H7 (cell line): ENCODE measurements at places on chromosomes 4 and X. TPM values are rescaled to one million over a fixed set of nuclear protein-coding genes. Genes with fewer than 3 reads are reported as not detected.

GRCh38 chrX:41085878-41086626, 807 bp downstream of the USP9X start:
- peak; percentile 72 for DNase-seq

Gene ABLIM2
- total RNA-seq, result 1.6 and 1.9 TPM in 2 replicates

- no peak for DNase-seq
Observed at GRCh38 chrX:129478516-129478915, 44.8 kb downstream of the SMARCA1 start.

Gene HPGDS
- total RNA-seq, result 0.21 TPM in 1 of 2 replicates, not detected in the other

Gene FAT1
- 83.9 and 108 TPM in 2 replicates for total RNA-seq

GRCh38 chrX:10175319-10175871, 18.6 kb downstream of the CLCN4 start:
- no peak for DNase-seq

Gene IL3RA
- 0.07 TPM in 1 of 2 replicates, not detected in the other for total RNA-seq

- peak; percentile 18 for DNase-seq
Observed at GRCh38 chrX:118189628-118190027, 73.0 kb upstream of the KLHL13 start.

Gene HSD17B13
- 0.11 and 0.14 TPM in 2 replicates for total RNA-seq

DNA sequence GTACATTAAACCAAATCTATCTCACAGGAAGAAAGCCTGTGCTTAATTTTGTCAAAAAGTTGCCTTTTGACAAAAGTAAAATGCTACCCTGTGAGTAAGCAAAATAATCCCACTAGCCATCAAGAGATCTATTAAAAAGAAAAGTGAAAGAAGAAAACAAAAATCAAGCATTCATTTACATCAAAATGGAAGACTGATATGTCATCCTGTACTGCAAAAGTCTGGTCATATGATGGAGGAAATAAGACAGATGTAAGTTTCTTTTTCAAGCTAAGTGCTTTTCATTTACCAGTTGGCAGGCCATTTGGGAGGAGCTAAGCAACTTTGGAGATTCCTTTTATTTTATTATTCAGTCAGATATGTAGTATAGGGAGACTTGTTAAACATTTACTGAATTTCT, 387.4 kb downstream of the SPOCK3 start:
- DNase-seq, result no peak

Gene SHROOM2
- 22.9 and 24.1 TPM in 2 replicates for total RNA-seq

DNA sequence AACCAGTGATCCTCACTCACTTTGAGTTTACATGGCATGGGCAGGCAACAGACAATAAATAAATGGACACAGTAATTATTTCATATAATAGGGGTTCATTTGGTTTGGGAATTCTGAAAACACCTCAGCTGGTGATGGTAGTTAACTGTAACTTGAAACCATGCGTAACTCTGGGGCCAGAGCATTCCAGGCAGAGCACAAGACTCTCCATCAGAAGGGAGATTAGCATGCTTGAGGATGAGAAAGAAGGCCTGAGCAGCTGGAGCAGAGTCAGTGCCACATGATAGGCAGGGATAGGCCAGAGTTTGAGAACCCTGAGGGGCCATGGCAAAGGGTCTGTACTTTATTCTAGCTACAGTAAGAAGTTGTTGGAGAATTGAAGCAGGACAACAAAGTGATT, 56.3 kb upstream of the CXCL8 start:
- no peak for DNase-seq

Gene PCSK1N
- total RNA-seq, result 0.59 and 1.6 TPM in 2 replicates

DNA sequence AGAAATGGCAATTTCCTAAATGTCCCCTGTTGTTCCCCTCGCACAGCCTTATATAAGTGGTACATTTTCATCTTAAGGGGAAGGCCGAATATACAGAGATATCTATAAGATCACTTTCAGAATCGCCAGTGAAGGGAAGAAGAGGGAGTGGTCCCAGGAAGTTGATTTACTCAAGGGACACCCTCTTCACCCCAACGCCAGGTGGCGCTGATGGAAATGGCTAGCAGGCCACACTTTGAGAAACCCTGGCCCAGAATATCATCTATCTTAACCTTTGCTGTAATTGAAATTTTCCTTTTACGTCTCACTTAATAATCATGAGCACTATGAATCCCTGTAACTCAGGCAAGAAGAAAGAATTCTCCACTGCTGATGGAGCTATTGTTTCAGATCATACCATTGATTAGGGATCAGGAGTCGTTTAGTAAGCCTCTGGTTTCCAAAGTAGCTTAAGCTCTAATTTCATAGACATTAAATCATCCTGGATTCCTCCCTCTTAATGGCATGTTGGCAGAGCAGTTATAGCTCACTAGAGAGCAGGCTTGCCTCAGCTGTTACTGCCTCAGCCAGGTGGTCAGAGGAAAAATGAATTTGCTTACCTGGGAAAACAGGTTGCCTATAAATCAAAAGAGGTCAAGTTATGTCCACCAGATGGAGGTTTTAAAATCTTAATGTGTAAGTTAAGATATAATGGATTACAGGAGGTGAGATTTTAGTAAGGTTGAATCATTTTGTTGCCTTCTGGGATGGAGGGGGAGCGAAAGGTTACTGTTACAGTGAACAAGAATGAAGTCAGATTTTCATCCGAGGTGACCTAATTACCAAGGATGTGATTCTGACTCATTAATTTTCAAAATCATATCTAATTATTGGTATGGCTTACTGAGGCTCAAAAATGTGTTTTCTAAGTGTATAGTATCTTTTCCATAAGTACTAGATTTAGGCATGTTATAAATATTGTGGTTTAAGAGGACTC, 941.2 kb upstream of the TENM3 start:
- DNase-seq, result no peak

Gene RHOXF1
- total RNA-seq, result not detected in 2 replicates

GRCh38 chrX:107565015-107565414, 63.3 kb upstream of the PRPS1 start:
- no peak for DNase-seq

DNA sequence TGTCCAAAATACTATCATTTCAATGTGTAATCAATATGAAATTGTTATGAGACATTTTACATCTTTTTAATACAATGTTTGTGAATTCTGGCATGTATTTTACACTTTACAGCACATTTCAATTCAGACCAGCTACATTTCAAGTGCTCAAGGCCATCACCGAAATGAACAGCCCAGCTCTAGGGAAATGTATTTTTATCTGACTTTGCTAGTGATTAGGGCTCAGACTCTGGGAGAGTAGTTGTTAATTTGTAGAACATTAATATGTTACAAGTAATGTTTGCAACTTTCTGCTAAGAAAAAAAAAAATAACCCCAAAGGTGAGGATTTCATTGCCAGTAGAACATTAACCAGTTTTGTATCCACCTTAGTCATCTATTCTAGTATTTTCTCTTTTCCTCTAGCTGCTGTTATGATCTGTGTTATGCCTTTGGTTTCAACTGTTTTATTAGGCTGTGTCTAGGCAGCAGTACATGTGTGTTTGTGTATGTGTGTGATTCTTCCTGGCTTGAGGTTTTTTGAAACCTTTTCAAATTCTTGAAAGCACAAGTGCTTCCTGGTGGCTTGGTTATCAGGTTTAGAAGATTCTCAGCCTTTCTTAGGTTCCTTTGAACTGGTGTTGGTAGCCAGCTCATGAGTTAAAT, 125.9 kb downstream of the NSUN7 start:
- no peak for DNase-seq

- DNase-seq, result no peak
Observed at GRCh38 chr4:113405874-113406722, 355.4 kb downstream of the CAMK2D start.

DNA sequence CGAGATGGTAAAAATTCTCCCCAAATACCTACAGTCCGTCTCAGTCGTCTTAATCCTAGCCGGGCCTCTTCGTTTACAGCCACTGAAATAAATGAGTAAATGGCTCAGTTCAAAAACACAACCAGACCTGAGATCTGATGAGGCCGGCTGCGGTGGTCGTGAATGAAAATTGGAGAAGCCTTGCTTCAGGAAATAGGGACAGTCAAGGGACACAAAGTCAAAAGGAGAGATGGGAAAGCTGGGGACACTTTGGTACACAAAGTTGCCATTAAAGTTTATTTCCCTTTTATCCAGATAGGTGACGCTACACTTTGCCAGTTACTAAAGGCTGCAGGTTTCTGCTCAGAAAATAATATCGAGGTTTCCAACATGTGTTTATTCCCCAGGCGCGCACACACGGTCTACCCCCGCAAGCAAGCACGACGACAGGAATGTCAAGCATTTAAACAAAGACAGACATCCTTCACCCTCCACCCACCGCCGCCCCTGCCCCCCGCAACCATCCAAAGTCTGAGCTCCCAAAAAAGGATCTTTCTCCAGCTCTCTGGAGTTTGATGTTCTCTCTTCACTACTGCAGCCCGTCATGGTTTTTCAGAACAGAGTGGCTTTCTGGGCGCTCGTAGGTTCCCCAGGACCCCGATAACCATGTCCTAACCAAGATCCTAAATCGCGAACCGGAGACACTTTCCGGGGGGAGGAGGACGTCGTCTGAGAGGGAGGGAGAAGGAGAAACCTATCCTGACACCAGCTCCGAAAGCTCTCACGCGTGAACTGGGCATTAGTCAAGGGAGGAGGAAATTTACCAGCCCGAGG, 1.3 kb upstream of the PCDH7 start:
- DNase-seq, result peak; percentile 43

Gene MAGEA2B
- 3.1 TPM in 1 of 2 replicates, not detected in the other for total RNA-seq

DNA sequence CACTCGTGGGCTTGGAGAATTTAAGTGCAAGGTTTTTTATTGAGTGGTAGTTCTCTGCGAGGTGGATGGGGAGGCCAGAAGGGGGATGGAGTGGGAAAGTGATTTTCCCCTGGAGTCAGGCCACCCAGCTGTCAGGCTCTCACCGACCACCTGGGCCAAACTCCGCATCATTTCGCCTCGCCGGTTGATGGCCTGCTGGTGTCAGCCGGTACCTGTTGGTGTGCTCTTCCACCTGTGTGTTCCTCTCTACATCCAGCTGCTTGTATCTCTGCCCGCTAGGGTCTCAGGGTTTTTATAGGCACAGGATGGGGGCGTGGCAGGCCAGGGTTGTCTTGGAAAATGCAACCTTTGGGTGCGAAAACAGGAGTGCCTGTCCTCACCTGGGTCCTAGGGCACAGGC, 200.9 kb downstream of the DACH2 start:
- no peak for DNase-seq

GRCh38 chr4:144757969-144758368, 112.0 kb downstream of the HHIP start:
- DNase-seq, result no peak

DNA sequence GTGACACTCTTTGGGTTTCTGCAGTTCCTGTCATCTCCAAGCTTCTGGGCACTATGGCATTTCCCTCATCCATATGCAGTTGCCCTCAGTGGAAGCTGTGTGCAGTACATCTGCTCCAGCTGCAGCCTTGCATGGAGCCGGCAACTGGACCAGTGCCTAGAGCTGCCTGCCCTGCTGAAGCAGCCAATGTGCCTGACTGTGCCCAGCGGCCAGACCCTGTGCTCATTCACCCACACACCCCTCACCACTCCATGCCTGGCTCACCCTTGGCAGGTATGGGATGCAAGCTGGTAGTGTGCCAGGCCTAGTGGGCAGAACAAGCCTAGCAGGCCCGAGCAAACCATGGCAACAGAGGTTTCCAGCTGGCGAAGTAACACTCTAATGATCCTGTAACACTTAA, 370.8 kb downstream of the FSTL5 start:
- no peak for DNase-seq
